ENCODE measurements at places on chromosomes 1 and 21.
A peak's percentile ranks its signal among the peaks of the same experiment; 100 is the strongest.

- no peak for DNase-seq
Observed at GRCh38 chr1:6686294-6686693, 15.3 kb downstream of the DNAJC11 start.

GRCh38 chr21:38297194-38297631 is 40.4 kb downstream of the KCNJ15 start:
- no peak for DNase-seq

DNA sequence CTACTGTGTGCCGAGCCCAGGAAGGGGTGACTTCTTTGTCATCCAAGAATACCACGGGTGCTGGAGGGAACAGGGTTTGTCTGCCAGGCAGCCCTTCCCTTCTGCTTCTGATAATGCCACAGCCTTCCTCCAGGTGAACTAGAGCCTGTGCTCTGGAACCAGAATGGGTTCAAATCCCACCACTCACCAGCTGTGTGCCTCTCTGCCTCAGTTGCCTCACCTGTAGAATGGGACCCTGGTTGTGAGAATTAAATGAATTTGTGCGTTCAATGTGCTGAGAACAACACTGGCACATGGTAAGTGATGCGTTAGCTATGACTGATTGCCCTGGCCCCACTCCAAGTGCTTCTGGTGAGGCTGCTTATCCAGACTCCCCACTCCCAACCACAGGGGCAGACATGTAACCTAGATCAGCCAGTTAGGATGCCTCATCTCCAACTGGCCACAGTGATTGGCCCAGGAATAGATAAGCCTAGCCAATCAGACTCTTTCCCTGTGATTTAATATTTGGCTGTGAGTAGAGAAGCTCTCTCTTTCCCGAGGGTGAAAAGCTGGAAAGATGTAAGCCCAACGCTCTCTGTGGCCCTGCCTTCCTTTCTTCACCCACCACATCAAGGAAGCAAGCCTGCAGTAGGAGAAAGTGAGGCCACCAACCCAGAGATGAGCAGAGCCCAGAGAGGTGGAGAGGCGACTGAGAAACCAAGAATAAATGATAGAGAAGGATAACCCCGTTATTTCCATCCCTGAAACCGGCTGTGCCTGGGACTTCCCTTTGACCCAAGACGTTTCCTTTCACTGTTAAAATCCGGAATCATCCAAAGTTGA is 20.8 kb upstream of the LAPTM5 start:
- DNase-seq, result peak; percentile 27

DNA sequence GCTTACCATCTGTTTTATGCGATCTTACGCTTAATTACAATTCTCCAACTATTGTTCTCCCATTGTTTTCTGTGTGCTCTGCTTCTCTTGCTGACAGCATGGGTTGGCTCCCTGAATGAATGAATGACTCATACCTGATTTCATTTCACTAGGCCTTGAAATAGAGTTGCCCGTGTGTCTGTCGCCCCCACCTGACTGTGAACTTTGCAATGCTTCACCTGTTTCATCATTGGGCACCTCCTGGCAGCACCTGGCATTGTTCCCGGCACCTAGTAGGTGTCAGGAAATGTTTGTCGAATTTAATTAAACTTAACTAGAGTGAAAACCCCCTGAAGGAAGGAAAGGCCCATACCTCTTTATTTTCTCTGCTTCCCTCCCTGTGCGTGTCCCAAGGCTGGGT is 120.5 kb upstream of the KLHDC7A start:
- DNase-seq, result no peak

DNA sequence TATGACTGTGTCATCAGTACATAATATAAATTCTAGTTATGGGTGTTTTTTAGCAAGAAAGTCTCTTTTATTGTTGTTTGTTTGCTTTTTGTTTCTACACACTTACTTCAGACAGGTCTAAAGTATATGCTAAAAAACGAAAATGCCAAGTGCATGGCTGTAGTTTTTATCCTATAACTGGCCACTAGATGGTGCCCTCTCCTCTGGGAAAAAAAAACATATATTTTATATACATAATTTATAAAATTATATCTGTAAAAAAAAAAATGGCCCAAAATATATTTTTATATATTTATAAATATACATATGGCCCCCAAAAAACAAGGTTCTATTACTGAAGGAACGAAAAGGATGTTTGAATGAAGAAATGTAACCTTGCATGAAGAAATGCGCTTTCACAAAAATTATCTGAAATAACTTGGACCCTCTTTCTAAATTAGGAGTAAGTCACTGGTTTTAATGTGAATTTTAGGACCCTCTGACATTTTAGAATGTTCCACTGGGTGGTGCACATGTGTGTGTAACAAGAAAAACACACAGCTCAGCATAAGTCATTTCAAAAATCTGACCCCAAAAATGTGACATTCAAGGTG is 93.5 kb downstream of the TTLL7 start:
- DNase-seq, result peak; percentile 3

Data from NCI-H146 (cell line).